Osteoblast (primary cell): ENCODE measurements at places on chromosomes 4 and X. TPM values are rescaled to one million over a fixed set of nuclear protein-coding genes. Genes with fewer than 3 reads are reported as not detected.

Gene ADAM29
- not detected in 2 replicates for total RNA-seq

Gene NIPAL1
- under 0.01 and 0.29 TPM in 2 replicates for total RNA-seq

Gene ABCG2
- total RNA-seq: 0.36 and 0.59 TPM in 2 replicates

Gene PARM1
- total RNA-seq: under 0.01 TPM in 1 of 2 replicates, not detected in the other

Gene FAM156B
- total RNA-seq: 14.4 and 17.0 TPM in 2 replicates

Gene RGN
- 2.5 and 4.4 TPM in 2 replicates for total RNA-seq

Gene SAP30
- total RNA-seq: 22.1 and 25.3 TPM in 2 replicates

Gene PTCHD1
- not detected in 2 replicates for total RNA-seq

Gene FHIP1A
- 4.4 and 4.7 TPM in 2 replicates for total RNA-seq

Gene SMIM31
- total RNA-seq: not detected in 2 replicates

Gene AFF1
- total RNA-seq: 19.5 and 22.7 TPM in 2 replicates

Gene PFKFB1
- total RNA-seq: not detected in 2 replicates

Gene IQCM
- total RNA-seq: not detected in 2 replicates

Gene DAPP1
- total RNA-seq: not detected in 2 replicates

Gene TRIML2
- total RNA-seq: under 0.01 TPM in 1 of 2 replicates, not detected in the other

Gene GPR173
- total RNA-seq: 1.8 and 2.2 TPM in 2 replicates

Gene UCP1
- not detected in 2 replicates for total RNA-seq

Gene CLGN
- total RNA-seq: under 0.01 and 0.72 TPM in 2 replicates

Gene TEX13B
- not detected in 2 replicates for total RNA-seq

Gene SPACA5
- total RNA-seq: not detected in 2 replicates

Gene IGFBP7
- 680 and 715 TPM in 2 replicates for total RNA-seq

Gene SLITRK2
- not detected in 2 replicates for total RNA-seq

Gene SYTL4
- 2.9 TPM in 2 replicates for total RNA-seq

Gene ADH1B
- total RNA-seq: 0.59 and 0.72 TPM in 2 replicates

Gene MAOB
- 0.29 and 0.72 TPM in 2 replicates for total RNA-seq

Gene ADAMTS3
- 1.2 and 2.2 TPM in 2 replicates for total RNA-seq

Gene SPATA4
- 0.59 and 0.72 TPM in 2 replicates for total RNA-seq

Gene GLRA2
- total RNA-seq: not detected in 2 replicates

Gene HAND2
- 1.8 and 3.8 TPM in 2 replicates for total RNA-seq

Gene MSX1
- total RNA-seq: 2.9 and 3.8 TPM in 2 replicates
